ENCODE measurements at places on chromosomes 5 and 9.

DNA sequence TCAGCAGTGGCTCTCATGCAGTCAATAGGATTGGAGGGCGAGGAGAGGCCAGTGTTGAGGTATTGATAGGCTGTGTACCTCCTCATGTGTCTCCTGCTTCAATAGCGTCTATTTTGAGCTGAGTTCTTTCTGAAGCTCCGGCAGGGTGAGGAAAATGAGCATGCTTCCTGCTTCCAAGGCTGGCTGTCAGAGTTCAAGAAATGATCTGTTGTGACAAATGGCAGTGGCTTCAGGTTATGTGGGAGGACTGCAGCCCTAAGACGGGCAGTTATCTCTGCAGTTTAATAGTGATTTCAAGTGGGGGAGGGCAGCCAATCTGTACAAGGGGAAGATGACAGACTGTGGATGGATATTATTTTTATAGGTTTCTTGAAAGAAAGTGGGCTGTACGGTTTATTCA, 54.0 kb upstream of the CXCL14 start:
- DNase-seq, result no peak

GRCh38 chr9:137330689-137331088, 28.6 kb upstream of the NRARP start:
- no peak for DNase-seq

GRCh38 chr5:31421806-31422586, 109.9 kb downstream of the DROSHA start:
- DNase-seq, result no peak

DNA sequence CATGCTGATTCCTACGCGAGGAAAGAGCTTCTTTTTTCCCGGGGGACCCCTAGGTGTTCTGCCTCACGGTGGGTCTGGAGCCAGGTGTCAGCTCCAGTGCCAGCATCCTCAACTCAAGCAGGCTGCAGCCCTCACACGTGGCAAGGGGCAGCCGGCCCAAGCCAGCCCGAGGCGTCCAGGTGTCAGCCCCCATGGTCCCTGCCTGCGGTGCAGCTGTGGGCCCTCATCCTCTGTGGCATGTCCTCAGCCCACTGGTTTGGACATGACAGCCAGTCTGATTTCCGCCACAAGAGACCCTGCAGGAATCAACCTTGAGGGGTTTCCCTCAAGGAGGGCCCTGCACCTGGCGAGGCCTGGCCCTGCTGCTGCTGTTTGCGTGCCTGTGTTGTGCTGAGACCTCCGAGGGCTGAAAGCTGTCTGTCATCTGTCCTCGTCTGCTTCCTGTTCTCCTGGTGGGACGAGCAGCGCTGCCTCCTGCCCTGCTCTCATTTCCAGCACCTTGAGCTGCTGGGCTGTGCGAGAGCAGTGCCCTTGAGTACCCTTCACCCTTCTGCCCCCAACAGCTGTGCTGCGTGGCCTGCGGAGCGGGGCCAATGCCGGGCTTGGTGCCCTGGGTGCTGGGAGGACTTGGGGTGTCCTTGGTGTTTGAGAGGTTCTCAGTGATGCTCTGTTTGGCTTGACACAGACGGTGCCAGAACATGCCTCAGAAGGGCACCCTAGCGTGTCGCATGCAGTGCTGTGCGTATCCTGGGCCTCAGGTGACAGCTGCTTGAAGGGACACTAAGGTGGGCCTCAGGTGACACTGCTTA, 137.6 kb downstream of the CACNA1B start:
- no peak for DNase-seq

GRCh38 chr9:27548055-27548741, 18.6 kb upstream of the MOB3B start:
- DNase-seq, result no peak

- no peak for DNase-seq
These were observed 438.1 kb downstream of the MAT2B start for GRCh38 chr5:163943546-163943945.

- no peak for DNase-seq
These were observed 202.2 kb downstream of the GADD45G start for GRCh38 chr9:89807101-89807395.

DNA sequence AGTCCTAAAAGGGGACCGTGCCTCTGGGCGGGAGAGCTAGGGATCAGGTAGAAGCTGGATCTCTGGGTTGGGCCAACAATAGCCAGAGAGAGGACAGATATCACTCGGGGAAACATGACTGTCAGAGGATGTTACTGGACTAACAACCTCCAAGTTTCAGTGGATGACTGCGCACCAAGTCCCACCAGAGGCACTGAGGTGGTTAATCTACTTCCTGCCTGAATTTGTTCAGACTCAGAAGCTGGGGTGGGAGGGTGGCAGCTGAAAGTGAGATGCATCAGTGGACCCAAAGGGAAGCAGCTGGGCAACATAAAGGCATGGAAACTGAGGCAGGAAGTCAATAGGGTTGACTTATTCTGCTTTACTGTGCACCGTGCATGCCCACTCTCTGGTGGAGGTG, 130.1 kb upstream of the SLC44A1 start:
- no peak for DNase-seq

- no peak for DNase-seq
These were observed 77.0 kb downstream of the SEMA6A start for GRCh38 chr5:116497631-116498030.

- no peak for DNase-seq
These were observed 112.8 kb downstream of the MVB12B start for GRCh38 chr9:126439402-126439765.

DNA sequence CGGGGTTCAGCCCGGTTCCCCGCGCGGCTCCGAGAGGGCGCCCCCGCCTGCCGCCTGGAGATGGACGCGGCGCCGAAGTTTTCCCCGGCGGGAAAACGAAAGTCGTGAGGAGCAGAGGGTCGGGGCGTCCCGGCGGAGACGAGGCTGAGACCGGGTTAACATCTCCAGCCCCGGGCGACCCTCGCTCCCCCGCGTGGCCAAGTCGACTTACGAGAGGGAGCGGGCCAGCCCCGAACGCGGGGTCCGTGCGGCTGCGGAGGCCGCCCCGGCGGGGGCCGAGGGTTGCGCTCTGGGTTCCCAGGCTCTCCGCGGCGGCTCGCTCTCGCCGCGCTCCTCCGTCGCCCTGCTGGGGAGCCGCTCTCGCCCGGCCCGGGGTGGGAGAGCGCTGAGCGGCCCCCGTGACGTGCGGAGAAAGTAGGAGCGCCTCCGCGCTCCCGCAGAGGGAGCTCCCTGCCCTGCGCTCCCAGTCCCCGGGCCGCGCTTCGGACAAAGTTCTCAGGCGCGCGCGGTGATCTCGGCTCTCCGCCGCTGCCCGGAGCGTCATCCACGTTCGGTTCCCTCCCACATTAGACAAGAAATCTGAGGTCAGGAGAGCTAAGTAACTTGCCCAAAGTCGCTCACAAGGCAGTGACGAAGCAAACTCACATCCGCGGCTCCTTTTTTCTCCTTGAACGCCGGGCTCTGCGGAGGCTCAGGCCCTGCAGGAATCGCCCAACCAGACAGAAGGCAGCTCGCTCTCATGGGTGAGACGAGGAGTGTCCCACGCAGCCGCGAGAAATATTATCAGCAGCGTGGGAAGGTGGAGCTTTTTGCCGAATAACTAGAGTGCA, 1.2 kb upstream of the GCNT4 start:
- DNase-seq, result no peak

DNA sequence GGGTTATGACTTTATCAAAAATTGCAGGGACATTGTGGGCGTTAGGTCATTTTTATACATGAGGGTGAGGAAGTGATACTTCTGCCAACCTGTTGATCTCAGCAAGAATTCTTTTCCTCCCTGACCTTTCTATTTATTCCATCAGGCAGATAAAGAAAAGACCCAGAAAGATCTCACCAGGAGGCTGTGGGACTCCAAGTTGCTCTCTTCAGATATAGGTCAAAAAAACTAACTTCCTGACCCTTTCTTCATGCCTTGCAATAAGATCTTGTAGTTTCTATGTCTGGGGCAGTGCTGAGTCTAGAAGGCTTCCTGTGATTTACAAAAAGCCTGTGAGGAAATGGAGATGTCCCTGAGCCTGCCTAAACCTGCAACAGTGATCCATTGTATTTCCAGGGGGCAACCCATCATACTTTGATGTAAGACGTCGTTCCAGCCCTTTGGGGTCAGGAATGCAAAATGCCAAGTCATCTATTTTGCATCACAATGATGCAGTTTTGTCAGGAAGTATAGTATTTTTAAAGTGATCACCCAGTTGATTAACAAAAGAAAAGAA, 22.0 kb upstream of the PIK3R1 start:
- DNase-seq, result no peak

DNA sequence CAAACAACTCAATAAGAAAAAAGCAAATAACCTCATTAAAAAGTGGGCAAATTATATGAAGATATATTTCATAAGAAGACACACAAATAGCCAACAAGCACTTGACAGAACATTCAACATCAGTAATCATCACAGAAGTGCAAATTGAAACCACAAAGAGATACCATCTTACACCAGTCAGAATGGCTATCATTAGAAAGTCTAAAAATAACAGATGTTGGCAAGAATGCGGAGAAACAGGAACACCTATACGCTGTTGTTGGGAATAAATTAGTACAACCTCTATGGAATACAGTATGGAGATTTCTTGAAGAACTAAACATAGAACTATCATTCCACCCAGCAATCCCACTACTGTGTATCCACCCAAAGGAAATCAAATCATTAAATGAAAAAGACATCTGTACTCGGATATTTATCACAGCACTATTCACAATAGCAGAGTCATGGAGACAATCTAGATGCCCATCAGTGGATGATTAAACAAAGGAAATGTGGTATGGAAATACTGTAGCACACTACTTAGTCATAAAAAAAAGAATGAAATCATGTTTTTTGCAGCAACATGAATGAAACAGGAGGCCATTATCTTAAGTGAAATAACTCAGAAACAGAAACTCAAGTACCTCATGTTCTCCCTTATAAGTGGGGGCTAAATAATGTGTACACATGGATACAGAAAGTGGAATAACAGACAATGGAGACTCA, 106.8 kb upstream of the FST start:
- DNase-seq, result no peak

GRCh38 chr5:150853561-150853960, 7.2 kb downstream of the IRGM start:
- DNase-seq, result no peak

- no peak for DNase-seq
These were observed 58.3 kb upstream of the MAP3K1 start for GRCh38 chr5:56757077-56757476.

DNA sequence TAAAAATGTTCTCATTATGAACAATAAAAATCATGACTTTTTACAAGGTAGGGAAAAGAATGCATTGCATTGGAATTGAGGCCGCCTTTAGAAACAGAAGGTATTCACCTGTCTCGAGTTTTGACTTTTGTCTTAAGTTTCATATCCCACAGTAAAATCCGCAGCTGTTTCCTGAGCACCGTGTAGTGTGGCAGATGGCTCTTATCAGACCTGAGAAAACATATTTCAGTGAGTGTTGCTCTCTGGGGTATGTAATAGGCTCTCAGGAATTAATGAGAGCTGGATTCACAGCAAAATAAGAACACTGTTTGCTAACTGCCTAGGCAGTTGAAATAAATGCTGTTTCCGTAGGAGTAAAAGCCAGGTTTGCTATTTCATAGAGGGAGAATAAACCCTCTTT, 221.4 kb downstream of the CFAP90 start:
- no peak for DNase-seq

- DNase-seq, result no peak
These were observed 1209.1 kb downstream of the CDH12 start for GRCh38 chr5:21644032-21644431.

GRCh38 chr5:105506692-105507277, 1944.2 kb upstream of the NUDT12 start:
- DNase-seq, result no peak

GRCh38 chr5:112863549-112863948, 2.5 kb downstream of the SRP19 start:
- DNase-seq, result no peak

DNA sequence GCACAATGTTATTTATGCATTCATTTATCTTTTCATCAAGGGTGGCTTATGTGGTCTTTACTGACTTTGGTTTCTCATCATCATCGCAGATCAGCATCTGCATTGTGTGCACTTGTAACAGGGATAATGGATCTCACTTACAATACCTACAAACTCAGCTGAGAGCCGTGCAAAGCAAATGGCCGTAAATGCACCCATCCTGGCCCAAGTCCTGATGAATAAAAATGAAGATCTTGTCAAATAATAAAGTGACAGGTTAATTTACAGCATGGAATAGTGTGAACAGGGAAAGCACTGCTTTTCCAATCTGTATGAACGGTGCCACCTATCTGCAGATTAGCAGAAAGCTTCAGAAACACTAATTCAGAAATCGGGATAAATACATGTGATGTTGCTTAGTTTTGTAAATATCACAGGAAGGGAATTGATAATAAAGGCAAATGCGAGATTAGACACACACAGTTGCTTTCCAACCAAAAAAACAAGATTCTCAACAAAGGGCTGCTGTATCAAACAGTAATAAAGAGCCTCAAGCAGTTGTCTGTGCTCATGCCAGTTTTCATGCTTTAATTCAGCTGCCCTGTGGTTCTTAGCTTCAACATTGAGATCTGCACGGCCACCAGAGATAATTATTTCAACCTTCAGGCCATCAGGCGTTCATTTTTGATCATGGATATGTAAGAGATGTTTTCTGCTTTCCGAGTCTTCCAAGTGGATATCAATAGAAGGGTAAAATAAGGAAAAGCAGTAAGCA, 153.4 kb upstream of the POU5F2 start:
- no peak for DNase-seq

GRCh38 chr9:26727471-26727870, 165.1 kb downstream of the CAAP1 start:
- DNase-seq, result no peak

DNA sequence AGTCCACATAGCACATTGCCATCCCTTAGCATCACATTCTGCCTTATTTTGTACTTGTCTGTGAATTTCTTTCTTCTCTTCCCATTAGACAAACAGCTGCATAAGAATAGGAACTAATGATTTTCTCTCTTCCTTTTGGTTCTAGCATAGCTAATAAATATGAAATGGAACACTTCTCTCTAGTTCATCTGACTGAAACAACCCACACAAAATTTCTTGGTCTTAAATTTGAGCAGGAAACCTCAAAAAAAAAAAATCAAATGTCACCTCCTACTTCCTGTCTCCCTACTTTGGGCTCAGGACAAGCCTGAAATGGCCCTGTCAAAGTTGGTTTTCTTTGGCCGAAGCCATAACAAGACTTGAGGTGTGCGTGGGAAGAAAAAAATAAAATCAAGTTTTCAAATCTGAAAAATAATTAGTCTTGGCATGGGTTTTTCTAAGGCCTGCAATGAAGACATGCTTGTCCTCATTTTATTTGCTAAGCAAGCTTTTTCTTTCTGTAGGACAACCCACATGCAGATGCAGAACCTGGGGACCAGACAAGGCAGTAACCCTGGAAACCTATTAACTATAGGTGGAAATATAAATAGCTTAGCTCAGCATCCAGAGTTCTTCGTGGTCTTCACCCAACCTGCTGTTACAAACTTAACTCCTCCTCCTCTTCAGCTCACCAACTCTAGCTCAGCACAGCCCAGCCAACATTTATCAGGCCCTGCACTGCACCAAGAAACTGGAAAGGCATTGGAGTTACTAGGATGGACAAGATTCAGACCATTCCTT, 523.5 kb upstream of the KLF4 start:
- DNase-seq, result no peak

GRCh38 chr9:105842023-105842644, 147.8 kb downstream of the TMEM38B start:
- DNase-seq, result no peak

- DNase-seq, result no peak
These were observed 25.0 kb downstream of the MAST4 start for GRCh38 chr5:66621146-66621545.
